Endothelial cell of umbilical vein (primary cell): ENCODE measurements at places on chromosomes 5 and 9. TPM values are rescaled to one million over a fixed set of nuclear protein-coding genes. Genes with fewer than 3 reads are reported as not detected.

ZNF883 gene
- not detected in 2 replicates for total RNA-seq

FST gene
- 13.4 and 46.0 TPM in 2 replicates for total RNA-seq

MAST4 gene
- total RNA-seq = 116 and 120 TPM in 2 replicates

OCLN gene
- 18.2 and 22.3 TPM in 2 replicates for total RNA-seq

ACOT12 gene
- total RNA-seq = not detected in 2 replicates
